ENCODE measurements at places on chromosomes 1 and 21.

GRCh38 chr1:181809991-181810545 lies 251.4 kb downstream of the ZNF648 start:
- DNase-seq, result no peak

- DNase-seq, result no peak
Measured at GRCh38 chr1:29511436-29511835, 275.1 kb downstream of the PTPRU start.

DNA sequence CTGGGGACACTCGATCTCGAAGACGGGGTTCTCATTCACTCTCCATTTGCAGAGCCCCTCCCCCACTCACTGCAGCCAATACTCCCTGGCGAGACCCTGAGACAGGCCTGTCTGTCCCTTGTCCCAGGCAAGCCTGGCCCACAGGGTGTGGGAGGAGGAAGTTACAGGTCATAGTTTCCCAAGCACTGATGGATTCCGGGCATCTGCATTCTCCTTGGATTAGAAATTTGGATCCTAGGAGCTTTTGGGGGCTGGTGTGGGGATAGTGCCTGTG lies 11.3 kb downstream of the WNT3A start:
- no peak for DNase-seq

DNA sequence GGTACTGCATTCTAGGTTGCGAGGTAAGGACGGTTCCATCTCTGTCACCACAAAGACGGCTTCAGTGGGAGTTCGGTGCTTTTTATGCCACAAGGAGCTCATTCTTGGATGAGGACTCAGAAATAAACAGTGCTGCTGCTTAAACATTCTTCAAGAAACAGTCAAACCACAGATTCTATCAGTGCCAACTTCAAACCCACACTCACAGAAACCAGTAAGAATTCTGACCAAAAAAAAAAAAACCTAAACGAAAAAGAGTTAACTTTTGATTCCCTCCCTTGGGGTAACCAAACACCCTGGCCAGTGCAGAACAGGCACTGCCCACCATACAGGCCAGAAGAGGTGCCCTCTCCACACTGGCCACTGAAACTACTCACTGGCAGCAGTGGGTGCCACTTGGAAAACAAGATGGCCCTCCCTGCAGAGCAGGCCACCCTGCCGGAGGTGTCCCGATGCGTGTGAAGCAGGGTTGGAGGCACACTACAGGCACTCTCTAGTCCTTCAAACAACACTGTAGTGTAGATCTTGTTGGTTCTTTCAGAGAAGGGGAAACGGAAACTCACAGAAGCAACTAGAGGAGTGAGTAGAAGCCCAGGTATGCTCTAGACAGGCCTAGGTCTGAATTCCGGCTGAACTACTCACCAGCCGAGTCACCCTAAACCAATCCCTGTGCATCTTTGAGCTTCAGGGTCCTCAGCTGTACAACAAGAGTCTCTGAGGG lies 87.3 kb upstream of the TLR5 start:
- DNase-seq, result no peak

DNA sequence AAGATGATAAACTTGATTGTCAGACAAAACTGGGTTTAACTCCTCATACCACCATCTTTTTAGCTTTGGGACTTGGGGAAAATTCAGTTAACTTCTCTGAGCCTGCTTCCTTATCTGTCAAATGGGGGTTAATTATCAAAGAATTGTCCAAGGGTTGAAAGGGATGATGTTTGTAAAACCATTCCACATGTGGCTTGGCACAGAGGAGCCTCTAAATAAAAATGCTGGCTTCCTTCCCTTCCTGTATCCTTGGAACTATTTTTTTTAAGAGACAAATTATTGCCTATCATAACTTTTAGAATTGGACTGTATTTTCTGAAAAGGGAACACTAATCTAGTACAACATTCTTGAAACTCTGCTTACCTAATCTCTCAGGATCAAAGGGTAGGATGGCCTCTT lies 143.4 kb upstream of the USP24 start:
- DNase-seq, result no peak

GRCh38 chr1:41995441-41996130 lies 76.9 kb upstream of the HIVEP3 start:
- no peak for DNase-seq
